Substantia nigra (tissue), 51 donors: ENCODE measurements at places on chromosomes 3 and 15.

DNA sequence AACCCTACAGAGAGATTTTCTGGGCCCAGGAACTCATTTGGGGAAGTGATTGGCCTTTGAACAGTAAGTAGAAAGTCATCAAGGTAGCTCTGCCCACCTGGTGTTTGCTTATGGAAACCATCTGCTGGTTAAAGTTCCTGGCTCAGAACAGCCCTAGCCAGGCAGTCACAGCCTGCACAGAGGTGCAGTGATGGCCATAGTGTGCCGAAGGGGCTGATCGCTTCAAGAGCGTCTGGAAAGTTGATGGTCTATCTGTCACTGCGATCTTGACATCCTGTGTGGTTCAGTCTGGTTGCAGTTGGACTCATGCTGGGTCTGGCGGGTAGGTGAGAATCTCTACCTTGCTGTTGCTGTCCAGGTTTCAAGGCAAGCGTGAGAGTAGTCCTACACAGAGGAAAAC lies 151.6 kb downstream of the SLCO3A1 start:
- DNase-seq, result no peak

DNA sequence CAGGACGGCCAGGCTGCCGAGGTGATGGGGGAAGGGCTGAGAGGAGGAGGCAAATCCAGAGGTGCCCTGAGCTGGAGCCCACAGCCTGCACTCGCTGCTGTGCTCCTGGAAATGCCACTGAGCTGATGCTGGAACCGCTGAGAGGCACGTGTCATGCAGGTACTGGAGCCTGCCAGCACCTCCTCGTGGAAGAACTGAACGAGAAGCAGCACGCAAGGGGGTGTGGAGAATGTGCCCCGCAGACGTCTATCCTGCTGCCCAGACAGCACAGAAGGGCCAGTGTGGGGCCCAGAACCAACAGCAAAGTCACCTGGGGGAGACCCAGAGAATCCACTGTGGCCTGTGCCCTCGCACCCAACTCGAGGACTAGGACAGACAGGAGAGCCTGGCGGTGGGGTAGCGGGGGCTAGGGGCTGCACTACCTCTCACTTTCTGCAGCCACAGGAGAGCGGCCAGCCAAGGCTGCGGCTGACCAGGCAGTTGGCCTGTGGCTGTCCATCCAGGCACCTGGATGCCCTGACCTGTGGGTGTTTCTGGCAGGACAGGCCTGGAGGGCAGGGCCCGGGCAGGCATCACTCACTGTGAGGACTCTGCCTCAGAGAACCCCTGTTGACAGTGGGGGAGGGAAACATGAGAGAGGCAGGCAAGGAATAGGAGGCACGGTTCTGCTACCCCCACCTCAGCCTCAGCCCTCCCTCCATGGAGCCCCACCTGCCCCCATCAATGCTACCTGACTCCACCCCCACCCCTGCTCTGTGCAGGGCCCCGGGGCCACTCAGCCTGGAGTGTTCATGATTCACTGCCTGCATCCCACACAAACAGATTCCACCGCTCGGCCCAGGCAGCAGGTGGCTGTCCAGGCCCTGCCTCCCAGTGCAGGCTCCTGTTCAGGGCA lies 213.1 kb downstream of the TBC1D2B start:
- no peak for DNase-seq

DNA sequence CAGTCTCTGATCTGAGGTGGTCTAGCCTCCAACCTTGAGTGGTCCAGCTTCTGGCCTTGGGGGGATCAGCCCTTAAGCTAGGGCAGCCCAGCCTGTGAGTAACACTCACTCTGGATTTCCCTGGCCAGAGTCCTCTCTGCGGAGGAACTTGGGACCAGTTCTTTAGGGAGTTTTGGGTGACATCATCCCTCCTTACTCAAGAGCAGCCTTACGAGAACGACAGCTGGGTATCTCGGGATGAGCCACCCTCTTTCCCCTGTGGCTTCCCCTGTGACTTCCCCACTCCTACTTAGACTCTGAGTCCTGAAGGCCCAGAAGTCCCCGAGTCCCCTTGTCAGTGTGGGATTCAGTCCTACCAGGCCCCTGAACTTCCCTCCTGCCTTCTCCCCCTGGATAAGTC lies 10.2 kb upstream of the PLXND1 start:
- DNase-seq, result no peak

DNA sequence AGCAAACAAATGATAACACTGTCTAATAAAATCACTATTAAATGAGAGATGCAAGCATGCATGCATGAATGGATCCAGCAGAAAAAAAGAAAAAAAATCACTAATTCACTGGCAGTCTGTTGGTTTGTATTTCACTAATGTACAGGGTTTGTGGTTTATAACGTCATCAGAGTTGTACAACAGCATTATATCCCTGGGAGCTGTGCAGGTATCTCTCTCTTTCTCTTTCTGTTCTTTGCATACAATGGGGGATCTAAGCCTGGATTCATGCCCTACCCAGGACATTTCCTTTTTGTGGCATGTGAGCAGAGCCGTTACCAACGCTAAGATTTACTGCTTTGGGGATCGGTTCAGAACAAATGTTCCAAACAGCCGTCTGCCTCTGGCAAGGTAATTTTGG lies 229.5 kb downstream of the SOX2 start:
- no peak for DNase-seq

DNA sequence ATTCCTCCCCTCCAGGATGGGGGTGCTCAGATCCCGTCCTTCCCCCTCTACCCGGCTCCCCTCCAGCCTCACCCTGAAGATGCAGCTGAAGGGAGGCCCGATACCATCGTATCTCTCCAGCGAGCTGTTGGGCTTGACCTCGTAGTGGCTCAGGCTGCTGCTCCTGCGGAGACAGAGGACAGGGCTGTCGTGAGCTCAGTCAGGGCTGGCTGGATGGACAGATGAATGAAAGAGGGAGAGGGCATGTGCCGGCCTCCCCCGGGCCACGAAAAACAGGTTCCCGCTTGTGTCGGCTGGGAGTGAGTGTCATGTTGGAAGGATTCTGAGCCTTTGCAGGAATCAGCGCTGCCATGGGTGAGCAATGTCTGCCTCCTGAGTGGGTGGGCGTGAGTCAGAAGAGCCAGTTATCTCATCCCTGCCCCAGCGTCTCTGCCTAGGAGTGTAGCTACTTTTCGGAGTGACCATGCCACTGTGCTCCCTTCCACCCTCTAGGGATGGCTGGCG lies 35.2 kb downstream of the FEM1B start:
- DNase-seq, result no peak

GRCh38 chr3:177820683-177821316 lies 623.5 kb upstream of the TBL1XR1 start:
- DNase-seq, result no peak

DNA sequence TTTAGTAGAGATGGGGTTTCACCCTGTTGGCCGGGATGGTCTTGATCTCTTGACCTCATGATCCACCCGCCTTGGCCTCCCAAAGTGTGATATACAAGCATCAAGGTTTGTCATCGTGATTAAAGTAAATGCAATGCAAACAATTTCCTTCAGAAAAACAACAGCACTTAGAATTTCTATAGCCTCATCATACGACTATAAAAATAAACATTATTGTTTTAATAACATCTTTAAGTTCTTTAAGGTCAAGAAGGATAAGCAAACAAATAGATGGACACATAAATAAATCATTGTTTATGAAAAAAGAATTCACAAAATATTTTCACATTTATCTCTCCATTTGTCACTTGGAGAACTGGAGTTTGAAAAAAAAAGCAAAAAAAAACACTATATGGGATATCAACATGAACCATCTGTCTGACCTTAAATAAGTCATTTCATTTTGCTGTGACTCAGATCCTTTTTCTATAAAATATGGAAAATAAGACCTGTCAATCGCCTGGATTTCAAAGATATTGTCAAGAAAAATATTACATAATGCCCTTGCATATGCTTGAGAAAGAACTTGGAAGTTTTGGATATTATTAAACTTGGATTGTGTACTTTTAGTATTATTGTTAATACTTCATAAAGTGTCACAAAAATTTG lies 642.0 kb upstream of the KCNMB2 start:
- no peak for DNase-seq

DNA sequence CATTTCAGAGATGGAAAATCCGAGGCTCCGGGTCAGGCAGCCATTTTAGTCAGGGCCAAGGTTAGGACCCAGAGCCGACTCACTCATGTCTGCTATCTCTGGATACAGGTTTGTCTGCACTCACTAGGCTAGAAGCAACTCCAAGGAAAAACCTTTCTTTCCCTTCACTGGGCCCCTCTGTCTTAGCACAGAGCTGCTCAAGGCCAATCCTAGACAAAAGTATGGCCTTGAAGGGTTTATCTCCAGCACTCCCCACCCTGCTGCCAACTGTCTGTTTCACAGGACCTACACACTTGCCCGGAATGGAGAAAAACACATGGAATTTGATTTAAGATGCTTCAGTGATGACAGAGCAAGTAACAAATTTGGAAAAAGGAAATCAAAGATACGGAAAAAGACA lies 25.6 kb downstream of the ACAN start:
- DNase-seq, result no peak

GRCh38 chr15:26555898-26556297 lies 217.0 kb downstream of the GABRB3 start:
- DNase-seq, result no peak

- DNase-seq, result no peak
Measured at GRCh38 chr15:88747631-88748030, 55.6 kb upstream of the ACAN start.

- peak; percentile 14 for DNase-seq
Measured at GRCh38 chr3:88188436-88188835, 38.7 kb downstream of the C3orf38 start.

DNA sequence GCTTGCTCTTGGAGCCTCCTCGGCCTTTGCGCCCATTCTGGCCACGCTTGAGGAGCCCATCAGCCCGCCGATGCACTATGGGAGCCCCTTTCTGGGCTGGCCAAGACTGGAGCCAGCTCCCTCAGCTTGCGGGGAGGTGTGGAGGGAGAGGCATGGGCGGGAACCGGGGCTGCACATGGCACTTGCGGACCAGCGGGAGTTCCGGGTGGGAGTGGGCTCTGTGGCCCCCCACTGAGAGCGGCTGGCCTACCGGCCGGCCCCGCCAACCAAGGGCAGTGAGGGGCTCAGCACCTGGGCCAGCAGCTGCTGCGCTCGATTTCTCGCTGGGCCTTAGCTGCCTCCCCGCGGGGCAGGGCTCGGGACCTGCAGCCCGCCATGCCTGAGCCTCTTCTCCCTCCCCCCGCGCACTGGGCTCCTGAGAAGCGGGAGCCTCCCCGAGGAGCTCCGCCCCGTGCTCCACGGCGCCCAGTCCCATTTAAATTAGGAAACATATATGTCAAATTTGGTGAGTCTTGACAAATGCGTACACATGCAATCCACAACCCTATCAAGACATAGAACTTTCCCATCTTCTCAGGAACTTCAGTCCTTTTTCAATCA lies 97.6 kb upstream of the CNTN3 start:
- no peak for DNase-seq

DNA sequence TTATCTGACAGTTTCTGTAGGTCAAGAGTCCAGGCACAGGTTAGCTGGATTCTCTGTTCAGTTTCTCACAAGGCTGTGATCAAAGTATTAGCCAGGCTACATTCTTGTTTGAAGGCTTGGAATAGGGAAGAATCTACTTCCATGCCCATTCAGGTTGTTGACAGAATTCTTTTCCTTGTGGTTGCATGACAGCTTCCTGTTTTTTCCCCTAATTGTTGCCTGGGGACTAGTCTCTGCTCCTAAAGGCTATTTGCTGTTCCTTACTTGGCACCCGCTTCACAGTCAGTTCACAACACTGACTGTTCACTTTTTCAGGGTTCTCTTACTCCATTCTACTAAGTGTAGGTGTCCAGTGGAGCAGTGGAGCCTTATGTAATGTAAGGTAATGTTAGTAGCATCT lies 115.4 kb upstream of the GBE1 start:
- no peak for DNase-seq

GRCh38 chr15:65577129-65577996 lies 33.6 kb downstream of the INTS14 start:
- DNase-seq, result no peak

DNA sequence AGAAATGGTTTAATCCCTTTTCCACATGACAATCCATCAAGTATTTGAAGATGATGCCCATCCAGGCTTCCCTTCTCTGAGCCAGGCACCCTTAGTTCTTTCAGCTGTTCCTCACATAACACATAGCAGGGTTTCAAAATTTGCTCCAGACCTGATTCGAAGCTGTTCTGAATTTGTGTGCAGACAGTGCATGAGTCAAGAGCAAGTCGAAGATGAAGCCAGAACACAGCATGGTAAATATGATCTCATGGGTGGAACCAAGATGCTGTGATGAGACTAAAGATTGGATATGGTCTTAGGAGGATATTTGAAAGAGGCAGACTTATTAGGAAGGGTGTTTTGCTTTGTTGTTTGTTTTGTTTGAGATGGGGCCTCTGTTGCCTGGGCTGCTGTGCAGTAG lies 32.6 kb upstream of the PDE8A start:
- no peak for DNase-seq

- no peak for DNase-seq
Measured at GRCh38 chr15:40285151-40285550, 2.3 kb upstream of the ANKRD63 start.

DNA sequence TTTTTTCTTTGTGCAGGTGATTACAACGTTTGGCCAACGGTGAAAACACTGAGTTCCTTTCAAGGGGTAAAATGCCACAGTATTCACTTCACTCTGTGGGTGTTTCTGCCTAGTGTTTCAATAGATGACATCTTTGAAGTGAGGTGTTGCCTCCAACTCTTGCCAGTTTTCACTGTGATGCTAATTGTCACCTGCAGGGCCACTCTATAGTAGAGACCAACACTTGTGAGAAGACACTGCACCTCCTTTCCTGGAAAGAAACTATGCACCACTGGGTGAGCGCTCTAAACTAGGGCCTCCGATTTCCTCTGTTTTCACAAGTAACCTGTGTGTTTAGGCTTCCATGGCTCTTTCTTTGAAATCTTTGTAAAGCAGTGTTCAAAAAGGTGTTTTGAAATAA lies 98.3 kb downstream of the THRB start:
- DNase-seq, result no peak

DNA sequence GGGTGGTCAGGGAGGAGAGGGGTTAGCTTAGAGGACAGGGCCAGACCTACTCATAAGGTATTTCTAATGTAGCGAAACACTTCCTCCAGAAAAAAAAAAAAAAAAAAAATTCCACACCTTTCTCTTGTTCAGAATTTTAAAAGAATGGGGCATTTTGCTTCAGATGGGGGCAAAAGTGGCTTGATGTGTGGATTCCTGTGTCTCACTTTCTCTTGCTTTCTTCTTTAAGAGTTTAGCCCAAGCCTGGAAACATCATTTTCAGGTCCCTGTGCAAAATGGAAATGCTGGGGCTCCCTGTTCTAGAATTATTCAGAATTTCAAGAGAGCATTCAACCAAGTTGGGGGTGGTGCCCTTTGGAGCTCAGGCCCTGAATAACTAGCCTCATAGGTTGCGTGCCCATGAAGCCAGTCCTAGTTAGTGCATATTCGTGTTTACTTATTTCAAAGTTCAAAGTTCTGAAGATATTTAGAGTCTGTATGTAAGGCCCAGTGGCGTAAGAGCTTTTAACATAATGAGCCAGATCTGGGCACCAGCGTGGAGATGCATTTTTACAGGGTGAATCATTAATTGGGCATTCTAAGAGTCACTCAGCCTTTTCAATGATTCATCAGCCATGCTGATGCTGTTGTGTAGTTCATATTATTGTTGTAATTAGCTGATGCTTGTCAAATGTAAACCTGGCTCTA lies 104.5 kb downstream of the RPLP1 start:
- DNase-seq, result no peak
